ENCODE measurements at places on chromosomes 3 and 15.

DNA sequence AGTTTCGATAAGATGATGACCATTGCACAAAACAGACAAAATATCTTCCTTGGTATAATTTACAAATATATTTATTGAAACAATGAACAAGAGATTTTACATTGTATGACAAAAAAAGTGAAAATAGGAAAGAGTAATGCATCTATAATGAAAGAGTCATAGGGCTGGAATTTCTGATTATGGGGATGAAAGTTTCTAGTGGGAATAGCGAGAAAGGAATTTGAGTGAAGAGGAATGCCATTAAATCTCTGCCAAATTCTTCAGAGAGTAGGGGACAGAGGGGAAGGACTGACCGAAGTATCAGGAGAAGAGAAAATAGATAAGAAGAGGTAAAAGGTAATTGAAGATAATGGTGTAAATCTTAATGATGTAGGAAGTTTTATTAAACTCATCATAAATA lies 125.4 kb downstream of the VGLL3 start:
- DNase-seq, result no peak

GRCh38 chr3:39433642-39434041 lies 27.1 kb downstream of the RPSA start:
- no peak for DNase-seq

GRCh38 chr3:175404027-175404426 lies 544.9 kb downstream of the NAALADL2 start:
- no peak for DNase-seq

DNA sequence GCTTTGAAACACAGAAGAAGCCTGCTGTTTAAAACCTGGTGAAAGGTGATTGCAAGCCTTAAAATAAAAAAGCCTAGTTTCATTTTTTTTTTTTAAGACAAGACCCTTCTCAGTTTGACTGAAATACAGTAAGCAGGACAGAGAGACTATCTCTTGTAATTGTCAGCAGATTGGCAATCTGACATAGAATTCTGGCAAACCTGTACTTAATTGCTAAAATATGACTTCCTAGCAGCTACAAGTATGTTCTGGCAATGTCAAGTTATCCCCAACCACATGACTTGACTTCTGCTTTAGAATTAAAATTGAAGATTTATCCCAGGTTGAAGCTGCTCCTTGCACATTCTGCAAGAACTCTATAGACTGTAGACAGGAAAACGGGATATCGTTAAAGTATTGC lies 232.8 kb upstream of the NR2F2 start:
- DNase-seq, result no peak

Data from SK-N-MC (cell line).